ENCODE measurements at places on chromosomes 3 and 15.

- DNase-seq = no peak
These were observed 12.8 kb upstream of the PDCD7 start for GRCh38 chr15:65146438-65146837.

- DNase-seq = no peak
These were observed 7.5 kb downstream of the KNSTRN start for GRCh38 chr15:40389824-40390595.

- no peak for DNase-seq
These were observed 9.7 kb upstream of the XIRP1 start for GRCh38 chr3:39202094-39202493.

DNA sequence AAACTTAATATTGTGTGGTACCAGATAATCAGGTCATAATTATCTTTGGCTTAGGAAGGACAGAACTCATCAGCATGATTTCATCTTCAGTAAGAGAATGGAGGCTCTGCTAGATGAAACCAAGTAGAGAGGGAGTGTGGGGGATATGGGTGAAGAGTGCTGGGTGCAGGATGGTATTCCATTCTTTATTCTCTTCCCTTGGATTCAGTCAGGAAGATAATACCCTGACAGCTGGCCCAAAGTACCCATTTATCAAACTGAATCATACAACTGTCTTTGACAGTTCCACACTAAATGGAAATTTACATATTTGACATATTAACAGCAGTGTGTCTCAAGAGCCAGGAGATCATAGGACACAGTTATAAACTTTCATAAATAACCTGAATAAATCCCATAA lies 44.7 kb downstream of the GOLIM4 start:
- DNase-seq = no peak

DNA sequence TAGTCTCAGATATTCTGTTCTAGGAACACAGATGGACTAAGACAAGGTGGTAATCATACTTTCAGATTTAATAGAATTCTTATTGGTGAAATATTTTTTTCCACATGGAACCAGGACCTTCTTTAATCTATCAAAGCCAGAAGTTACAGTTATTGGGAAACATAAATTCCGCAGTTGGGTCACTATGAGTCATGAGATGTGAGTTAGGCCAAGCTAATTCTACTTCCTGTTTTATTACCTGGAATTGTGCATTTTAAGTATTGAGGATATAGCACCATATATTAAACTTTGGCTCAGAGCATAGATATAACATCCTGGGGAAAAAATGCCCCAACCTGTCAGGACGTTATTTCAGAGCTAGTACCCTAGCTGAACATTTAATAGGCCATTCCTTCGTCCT lies 96.4 kb upstream of the P3H2 start:
- DNase-seq = no peak
